ENCODE measurements at places on chromosomes 1 and 21. TPM values are rescaled to one million over a fixed set of nuclear protein-coding genes. Genes with fewer than 3 reads are reported as not detected.

ZNF695 gene
- 1.2 TPM for polyA plus RNA-seq

- DNase-seq = peak; percentile 32
Measured at GRCh38 chr1:63593303-63593885, at the start of gene PGM1. TSS of gene PGM1 (plus strand) at chr1:63593411. CDS start at chr1:63593489, 78 bp downstream.

GRCh38 chr1:178938959-178939317 is 68.1 kb upstream of the ANGPTL1 start:
- DNase-seq = peak; percentile 21

- no peak for DNase-seq
Measured at GRCh38 chr1:53219711-53220110, 723 bp downstream of the CZIB start.

DNA sequence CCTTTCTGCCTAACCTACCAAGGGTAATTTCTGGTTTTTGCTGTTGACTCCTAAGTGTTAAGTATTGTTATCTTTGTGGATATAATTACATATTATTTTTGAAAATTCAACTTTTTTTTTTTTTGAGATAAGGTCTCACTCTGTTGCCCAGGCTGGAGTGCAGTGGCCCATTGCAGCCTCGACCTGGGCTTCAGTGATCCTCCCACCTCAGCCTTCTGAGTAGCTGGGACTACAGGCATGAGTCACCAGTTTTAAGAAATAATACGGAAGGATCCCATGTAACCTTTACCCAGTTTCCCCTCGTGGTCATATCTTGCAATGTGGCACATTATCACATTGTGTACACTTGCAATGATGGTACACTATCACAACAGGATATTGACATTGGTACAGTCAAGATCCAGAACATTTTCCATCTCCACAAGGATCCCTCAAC is 3.1 kb downstream of the CHD1L start:
- DNase-seq = no peak

OR6K3 gene
- polyA plus RNA-seq = not detected

DNA sequence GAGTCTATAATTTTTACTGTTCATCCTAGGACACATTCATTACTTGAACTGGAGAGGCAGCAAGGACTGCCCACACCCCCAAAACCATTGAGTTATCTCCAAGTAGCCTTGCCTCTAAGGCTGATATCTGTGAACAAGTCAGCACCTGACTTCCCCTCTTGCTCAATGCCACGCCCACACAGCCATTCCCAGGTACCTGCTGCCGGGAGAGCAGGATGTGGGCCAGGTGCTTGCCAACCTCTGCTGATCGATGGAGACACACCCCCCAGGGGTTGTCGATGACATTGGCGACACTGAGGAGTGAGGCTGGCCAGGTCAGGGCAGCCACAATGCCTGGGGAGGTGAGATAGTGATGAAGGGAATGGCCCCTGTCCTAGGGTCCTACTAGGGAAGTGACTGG is 60.1 kb downstream of the TMCO4 start:
- DNase-seq = no peak

TDRD10 gene
- not detected for polyA plus RNA-seq
